ENCODE measurements at places on chromosomes 11 and 22.
A peak's percentile ranks its signal among the peaks of the same experiment; 100 is the strongest.

DNA sequence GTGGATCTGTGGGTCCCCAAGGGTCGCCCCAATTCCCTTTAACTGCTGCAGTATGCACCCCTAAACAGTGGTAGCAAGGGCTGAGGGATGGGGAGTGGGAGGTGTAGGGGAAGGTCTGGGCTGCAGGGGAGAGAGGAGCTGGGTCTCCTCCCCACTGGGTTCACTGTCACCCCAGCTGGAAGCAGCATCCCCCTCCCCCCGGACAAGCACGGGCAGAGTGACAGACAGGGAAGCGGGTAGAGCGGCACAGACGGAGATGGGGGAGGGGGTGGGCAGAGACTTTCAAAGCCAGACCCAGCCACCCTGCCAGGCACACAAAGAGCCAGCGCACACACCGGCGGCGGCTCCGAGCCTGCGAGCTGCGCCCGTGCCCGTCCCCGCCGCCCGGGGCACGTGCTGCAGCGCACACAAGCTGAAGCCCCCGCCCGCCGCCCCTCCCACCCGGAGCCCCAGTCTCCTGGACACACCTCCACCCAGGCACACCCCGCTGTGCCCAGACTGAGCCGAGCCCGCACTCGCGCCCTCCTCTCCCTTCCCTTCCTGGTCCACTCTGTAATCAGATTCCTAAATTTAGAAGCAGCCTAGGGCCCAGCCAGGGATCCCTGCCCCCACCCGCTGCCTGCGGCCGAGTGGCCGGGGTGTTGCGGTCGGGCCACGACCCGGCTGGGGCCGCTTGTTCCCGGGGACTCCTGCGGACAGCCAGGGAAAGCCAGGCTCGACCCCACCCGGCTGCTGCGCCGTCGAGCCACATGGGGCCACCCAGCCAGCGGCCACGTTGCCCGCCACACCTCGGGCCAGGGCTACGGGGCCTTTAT is 935 bp upstream of the RCOR2 start:
- DNase-seq = peak; percentile 79

- no peak for DNase-seq
These were observed 162.8 kb upstream of the SNX19 start for GRCh38 chr11:131079036-131079435.

- DNase-seq = no peak
These were observed 577 bp downstream of the MRPL17 start for GRCh38 chr11:6682591-6682935.

DNA sequence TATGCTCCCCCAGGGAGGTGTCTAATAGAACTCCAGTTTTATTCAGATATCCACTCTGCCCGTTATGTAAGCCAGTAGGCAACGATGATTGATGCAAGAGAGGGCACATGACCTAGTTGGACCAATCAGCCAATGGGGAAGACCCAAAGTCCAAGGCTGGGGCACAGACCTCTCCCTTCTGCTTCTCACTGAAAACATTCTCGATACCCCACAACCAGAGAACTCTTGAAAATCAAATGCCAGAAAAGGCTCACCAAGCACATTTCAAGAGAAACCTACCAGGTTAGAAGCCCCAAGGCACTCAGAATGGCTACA is 7.4 kb downstream of the HIRA start:
- no peak for DNase-seq

GRCh38 chr22:27777128-27777527 is 24.4 kb downstream of the MN1 start:
- no peak for DNase-seq

DNA sequence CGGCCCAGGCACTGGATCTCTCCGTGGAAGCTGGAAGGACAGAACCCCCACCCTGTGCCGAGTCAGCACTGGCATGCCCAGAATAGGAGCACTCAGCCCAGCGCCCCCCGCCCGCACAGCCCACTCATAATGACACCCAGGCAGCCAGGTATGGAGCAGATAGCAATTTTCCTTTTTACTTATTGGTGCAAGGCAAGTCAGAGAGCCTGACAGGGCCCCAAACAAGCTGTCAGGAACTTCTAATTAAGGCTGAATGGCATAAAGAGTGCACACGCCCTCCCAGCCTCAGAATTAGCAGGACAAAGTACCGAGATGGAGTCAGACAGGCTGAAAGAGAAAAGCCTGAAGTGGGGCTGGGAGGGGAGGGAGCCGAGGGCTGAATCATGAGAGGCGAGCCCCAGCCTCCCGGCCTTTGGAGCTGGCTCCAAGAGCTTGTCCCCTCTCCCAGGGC is 76.9 kb downstream of the DSCAML1 start:
- no peak for DNase-seq

GRCh38 chr22:42203609-42204008 is 66.8 kb downstream of the TCF20 start:
- DNase-seq = no peak

DNA sequence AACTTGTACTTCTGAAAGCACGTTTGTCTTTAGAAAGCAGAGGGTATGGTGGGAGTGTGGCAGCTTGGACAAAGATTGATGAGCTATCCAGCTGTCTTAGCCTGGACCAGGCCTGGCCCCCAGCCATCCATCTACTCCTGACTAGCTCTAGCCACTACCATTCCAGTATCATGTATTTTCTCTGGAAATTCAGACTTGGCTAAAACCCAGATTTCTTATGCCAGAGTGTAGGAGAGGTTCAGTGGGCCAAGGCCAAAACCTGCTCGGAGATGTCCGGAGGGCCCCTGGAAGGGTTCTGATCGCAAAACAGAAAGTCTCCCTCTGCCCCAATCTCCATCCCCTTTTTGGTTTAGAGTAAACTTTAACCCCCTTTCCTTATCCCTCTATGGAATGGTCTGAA is 24.8 kb upstream of the MTCH2 start:
- peak; percentile 40 for DNase-seq

Measured in ovary (tissue), 10 donors.